ENCODE measurements at places on chromosomes 16 and 17.

- no peak for DNase-seq
These were observed 15.7 kb upstream of the MRC2 start for GRCh38 chr17:62611728-62612127.

GRCh38 chr17:10286324-10286723 lies 86.5 kb downstream of the MYH13 start:
- no peak for DNase-seq

GRCh38 chr16:88810912-88811768 lies 588 bp downstream of the APRT start:
- DNase-seq = no peak

- no peak for DNase-seq
These were observed 33.2 kb downstream of the SPHK1 start for GRCh38 chr17:76417499-76418143.

Measured in cerebellar nuclear complex (tissue), 1 donor.